ENCODE measurements at places on chromosomes 1 and 21.

- DNase-seq: no peak
Observed at GRCh38 chr1:241045659-241046058, 311.3 kb downstream of the RGS7 start.

DNA sequence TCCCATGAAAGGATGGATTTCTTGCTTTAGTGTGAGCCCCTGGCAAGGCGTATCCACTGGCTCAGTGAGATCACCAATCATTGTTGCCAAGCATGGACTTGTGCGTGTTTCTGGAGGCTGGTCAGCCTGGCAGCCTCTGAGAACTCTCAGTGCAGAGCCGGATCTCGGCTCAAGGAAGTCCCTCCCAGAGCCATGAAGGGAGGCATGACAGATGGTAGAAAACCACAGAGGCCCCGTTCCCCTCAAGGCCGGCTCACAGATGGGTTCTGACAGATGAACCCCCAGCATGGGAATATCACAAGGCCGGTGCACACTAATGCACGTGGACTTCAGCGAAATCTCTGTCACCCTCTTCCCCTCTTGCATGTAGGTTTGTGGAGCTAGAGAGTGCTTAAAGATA, 290.5 kb downstream of the AJAP1 start:
- DNase-seq: no peak

DNA sequence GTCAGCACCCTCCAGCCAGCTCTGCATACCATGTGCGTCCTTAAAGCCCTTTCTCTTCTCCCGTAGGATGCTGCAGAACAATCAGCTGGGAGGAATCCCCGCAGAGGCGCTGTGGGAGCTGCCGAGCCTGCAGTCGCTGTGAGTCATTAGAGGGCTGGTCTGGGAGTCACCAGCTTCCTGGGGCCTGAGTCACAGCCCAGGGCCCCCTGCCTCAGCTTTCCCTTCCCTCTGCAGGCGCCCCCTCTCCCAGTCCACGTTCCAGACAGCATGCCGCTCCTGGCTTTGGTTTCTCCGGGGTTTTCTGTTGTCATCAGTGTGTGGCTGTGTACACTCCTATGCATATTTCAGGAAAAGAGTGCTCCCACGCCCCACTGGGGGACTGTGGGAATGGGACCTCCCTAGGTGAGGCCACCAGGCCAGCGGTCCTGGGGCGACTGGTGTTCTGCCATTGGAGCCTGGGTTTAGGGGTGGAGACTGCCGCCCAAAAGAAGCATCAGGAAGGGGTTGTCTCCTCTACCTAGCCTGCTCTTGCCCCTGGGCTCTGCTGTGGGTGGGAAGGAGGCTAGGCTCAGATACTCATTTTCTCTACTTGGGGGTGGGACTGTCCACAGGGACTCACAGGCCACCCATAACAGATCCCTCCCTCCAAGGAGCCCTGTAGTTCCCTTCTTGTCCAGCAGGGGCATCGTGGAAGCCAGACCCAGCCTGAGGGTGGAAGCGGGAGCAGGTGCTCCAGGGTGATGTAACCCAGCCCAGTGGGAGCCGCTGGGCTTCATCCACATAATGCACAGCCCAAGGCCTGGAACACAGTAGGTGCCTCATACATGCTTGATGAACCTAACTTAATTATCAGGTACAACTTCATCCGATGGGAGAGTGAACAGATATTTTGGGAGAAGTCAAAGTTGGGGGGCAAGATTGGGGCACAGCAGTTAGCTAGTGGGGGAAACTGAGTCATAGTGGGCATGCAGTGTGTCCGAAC, 42.5 kb downstream of the LGR6 start:
- DNase-seq: peak; percentile 33

- DNase-seq: no peak
Observed at GRCh38 chr1:37449936-37450335, 24.4 kb upstream of the ZC3H12A start.

GRCh38 chr1:36697836-36698605, 215.3 kb upstream of the CSF3R start:
- DNase-seq: no peak

DNA sequence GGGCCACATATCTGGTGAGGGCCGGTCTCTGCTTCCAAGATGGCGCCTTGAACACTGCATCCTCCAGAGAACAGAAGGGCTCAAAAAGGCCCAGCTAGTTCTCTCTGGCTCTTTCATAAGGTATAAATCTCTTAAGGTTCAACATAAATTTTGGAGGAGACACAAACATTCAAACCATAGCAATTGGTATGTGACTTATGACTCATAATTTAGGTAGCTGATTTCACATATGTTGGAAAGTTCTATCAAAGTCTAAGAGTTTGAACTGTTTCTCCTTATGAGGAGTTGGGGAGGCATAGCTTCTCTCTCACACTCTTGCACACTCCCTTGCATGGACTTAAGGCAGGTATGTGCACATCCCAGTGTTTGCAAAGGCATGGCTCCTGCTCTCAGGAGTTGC, 5.1 kb upstream of the FYB2 start:
- no peak for DNase-seq

DNA sequence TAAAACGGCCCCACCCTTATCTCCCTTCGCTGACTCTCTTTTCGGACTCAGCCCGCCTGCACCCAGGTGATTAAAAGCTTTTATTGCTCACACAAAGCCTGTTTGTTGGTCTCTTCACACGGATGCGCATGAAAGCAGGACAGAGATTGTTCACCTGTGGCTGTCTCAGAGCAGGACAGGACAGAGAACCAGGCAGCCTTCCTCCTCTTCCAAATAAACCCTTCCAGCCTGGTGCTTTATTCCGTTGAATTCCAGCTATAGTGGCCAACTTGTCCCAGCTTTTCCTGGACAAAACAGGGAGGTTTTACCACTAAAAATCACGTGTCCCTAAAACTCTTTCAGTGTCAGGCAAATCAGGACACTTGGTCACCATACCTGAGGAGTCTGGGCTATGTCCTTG, 9.5 kb upstream of the DMRTB1 start:
- DNase-seq: no peak

DNA sequence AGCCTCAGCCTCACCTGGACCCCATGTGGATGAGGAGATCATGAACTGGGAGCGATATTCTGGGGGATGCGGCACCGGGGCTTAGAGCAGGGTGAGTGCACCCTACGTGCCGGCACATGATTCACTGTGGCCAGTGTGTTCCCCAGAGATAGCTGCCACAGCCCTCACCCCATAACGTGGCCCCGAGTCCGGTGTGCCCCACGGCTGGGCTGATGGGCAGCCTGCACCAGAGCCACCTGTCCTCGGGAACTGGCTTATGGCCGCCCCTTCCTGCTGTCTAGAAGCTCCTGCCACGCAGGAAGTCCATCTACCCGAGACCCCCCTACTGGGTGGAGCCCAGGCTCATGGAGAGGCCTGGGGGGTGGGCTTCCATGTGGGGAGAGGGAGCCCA, 39.1 kb upstream of the SLC19A1 start:
- DNase-seq: no peak

DNA sequence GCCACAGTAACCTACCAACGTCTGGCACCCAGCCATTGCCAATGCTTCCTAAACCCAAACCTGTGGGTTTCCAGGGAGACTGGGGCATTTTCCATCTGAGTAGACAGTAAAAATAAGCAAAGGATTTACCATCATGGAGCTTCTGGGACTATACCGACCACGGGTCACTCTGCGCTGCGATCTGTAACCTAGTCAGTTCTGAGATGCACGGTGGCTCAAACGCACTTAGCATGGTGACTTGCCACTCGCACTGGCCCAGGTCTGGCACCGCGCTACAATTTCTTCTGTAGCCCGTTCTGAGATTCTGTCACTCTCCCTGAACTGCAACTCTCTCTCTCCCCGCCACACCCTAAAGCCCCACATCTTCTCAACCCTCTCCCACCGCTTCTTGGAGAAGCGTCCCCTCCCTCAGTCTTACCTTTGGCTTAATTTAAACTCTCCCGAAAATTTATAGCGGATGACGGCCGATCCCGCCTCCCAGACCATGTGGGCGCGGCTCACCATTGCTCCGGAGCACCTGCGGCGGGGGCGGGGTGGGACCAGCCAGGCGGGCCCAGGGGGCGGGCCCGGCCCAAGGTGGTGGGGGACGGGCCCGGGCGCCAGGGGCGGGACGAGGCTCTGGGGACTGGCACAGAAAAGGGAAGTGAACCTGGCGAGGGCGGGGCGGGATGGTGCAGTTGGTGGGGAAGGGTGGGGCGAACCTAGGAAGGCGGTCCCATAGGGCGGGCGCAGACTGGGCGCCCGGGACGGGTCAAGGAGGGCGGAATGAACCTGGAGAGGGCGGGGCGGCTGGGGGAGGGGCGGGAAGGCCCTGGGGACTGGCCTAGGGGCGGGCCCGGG, 493 bp upstream of the MAP3K21 start:
- DNase-seq: peak; percentile 70

DNA sequence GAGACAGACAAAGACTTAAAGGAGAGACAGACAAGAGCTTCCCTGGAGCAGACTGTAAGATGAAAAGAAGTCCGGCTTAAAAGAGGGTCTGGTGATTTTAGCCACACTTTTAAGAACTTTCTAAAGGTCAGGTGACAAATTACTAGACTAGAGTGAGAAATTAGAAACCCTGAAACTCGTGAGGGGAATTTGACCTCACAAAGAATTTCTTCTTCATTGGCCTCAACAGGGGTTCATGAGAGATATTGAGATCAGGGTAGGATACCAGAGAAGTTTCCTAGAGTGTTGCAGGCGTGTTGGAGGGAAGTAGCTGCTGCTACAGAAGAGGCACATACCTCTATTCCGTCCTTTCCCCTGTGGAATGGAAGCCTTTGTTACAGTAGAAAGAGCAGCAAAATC, 884.4 kb downstream of the KCNT2 start:
- no peak for DNase-seq

DNA sequence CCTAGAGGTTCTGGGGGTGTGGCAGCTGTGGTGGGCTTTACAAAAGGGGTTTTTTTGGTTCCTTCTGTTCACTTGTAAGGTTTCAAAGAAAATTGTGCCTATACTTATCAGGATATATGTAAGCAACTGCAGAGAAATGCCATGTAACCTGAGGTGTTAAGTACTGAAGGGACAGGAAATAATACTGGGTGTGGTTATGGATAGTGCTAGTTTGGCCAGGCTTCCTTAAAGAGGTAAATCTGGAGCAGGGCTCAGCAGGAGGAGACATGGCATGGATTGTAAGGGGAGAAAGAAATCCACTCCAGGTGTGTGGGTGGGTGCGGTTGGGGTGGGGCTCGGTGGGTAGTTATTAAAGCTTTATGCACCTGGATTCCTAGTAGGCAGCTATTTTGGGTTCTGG, 28.3 kb downstream of the KIRREL1 start:
- DNase-seq: no peak

DNA sequence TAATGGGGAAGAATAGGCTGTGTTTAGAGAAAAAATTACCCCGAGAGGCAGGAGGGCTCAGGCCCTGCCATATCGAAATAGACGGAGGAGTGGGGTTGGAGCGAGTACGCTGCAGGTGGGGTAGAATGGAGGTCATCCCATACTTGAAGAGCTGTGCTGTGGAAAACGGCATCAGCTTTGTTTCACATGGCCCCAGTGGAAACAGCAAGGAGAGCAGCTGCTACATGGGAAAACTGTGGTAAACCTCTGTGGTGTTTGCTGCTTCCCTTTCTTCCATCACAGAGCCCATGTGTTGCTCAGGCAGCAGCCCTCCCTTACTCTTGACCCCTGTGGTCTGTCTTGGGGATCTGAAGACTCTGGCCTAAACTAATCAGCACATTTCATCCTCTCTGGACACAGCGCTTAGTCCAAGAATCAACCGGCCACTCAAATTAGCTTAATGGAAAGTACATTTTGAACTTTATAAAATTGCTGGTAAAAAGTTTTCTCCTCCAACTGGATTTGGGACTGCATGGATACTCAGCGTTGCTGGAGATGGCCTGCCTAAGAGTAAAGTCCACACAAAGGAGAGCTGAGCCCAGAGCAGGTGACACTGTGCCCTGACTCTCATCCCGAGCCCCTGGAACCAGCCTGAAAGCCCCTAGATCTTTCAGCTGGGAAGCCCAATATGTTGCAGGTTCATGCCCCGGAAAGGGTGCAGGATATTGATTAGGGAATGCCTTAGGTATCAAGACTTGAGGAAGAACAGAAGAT, 127.1 kb upstream of the GADD45A start:
- no peak for DNase-seq

GRCh38 chr21:44065428-44065827, 41.8 kb upstream of the PWP2 start:
- DNase-seq: peak; percentile 42

GRCh38 chr1:10910681-10911489, 101.6 kb upstream of the TARDBP start:
- DNase-seq: no peak

DNA sequence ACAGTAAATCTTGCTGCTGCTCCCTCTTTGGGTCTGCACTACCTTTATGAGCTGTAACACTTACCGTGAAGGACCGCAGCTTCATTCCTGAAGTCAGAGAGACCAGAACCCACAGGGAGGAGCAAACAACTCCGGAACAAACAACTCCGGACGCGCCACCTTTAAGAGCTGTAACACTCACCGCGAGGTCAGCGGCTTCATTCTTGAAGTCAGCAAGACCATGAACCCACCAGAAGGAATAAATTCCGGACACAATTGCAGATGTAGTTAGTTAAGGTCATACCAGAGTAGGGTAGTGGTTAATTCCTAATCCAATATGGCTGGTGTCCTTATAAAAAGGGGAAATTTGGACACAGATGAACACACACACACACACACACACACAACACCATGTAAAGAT, 37.7 kb downstream of the VTCN1 start:
- no peak for DNase-seq

DNA sequence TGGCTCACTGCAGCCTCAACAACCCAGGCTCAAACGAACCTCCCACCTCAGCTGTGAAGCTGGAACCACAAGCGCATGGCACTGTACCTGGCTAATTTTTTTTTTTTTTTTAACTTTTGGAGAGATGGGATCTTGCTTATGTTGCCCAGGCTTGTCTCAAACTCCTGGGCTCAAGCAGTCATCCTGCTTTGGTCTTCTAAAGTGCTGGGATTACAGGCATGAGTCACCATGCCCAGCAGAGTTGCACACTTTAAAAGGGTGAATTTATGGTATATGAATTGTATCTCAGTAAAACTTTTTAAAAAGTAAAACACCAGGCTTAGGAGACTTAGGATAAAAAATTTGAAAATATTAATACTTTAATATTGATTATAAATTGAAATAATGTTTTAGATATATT, 99.1 kb downstream of the CLEC20A start:
- DNase-seq: no peak

GRCh38 chr1:91757763-91758460, 128.0 kb downstream of the TGFBR3 start:
- no peak for DNase-seq

DNA sequence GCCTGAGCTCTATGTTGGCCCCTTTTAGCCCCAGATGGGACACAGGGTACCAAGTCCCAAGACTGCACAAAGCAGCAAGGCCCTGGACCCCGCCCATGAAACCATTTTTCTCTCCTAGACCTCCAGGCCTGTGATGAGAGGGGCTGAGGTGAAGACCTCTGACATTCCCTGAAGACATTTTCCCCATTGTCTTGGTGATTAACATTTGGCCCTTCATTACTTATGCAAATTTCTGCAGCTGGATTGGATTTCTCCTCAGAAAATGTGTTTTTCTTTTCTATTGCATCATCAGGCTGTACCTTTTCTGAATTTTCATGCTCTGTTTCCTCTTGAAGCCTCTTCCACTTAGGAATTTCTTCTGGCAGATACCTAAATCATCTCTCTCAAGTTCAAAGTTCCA, 8.2 kb upstream of the PSMA5 start:
- no peak for DNase-seq

Measured in stimulated activated CD8-positive, alpha-beta memory T cell treated with anti-CD3 and anti-CD28 coated beads, Interleukin-4, amount 100 ng/mL, for 4 hours (primary cell).